Cortex of kidney (tissue), 1 donor: ENCODE measurements at places on chromosomes 1 and 21.

GRCh38 chr1:102045752-102046151 lies 49.0 kb upstream of the OLFM3 start:
- no peak for DNase-seq

- DNase-seq: no peak
Observed at GRCh38 chr1:227447531-227447990, 115.8 kb upstream of the ZNF678 start.

DNA sequence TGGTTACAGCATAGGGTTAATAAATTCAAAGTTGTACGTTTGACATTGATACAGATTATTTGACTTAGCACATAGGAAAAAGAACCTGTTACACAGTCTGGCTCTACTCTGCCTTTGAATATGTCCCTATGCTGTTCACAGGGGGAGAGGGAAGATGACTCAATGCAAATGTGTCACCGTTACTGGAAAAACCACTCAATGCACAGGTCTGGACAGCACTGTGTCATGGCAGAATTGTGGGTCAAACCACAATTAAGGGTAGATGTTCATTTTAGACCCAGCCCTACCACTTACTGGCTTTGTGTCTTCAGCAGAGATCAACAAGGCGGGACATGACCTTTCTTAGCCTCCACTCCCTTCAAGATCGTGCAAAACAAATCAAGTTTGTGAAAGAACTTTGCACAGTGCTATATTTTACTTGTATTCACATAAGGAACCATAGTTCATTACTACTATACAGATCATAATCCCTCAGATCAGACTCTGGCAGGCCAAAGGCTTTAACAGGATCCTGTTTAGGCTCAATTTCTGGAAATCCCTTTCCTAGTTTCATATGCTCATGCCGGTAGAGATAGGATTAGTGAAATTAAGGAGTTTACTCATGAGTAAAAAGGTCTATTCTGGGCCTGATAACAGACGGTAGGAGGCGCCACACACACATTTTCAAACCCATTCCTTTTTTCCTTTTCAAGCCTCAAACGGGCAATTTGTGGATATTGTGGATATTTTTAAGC lies 22.1 kb downstream of the EIF2D start:
- DNase-seq: no peak

- no peak for DNase-seq
Observed at GRCh38 chr1:154756793-154757548, 113.1 kb downstream of the KCNN3 start.

- no peak for DNase-seq
Observed at GRCh38 chr1:23574265-23574754, 15.0 kb upstream of the ID3 start.

DNA sequence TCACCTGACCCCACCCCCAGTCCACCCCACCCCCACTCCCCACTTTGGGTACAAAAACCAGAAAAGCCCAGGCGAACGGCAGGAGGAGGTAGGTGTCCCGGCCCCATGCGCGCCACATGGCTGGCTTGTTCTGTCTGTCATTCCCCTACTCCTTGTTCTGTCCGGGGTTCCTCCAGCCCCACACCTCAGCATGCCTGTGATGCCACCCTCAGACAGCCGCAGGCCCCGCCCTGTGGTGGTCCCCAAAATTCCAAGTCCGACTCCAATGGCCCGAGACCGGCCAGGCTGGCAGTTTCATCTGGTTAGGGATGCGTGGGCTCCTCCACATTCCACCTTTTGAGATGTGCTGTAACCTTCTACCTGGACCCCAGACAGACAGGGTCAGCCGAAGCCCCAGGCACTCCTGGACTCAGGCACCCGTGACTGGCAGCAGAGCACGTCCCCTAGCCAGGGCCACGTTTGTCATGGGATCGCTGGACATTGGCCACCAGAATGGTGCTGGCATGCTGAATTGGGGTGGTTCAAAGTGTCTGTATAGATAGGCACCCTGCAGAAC lies 94.4 kb downstream of the WDR4 start:
- DNase-seq: no peak

GRCh38 chr1:159763686-159764085 lies 17.1 kb upstream of the DUSP23 start:
- DNase-seq: no peak

DNA sequence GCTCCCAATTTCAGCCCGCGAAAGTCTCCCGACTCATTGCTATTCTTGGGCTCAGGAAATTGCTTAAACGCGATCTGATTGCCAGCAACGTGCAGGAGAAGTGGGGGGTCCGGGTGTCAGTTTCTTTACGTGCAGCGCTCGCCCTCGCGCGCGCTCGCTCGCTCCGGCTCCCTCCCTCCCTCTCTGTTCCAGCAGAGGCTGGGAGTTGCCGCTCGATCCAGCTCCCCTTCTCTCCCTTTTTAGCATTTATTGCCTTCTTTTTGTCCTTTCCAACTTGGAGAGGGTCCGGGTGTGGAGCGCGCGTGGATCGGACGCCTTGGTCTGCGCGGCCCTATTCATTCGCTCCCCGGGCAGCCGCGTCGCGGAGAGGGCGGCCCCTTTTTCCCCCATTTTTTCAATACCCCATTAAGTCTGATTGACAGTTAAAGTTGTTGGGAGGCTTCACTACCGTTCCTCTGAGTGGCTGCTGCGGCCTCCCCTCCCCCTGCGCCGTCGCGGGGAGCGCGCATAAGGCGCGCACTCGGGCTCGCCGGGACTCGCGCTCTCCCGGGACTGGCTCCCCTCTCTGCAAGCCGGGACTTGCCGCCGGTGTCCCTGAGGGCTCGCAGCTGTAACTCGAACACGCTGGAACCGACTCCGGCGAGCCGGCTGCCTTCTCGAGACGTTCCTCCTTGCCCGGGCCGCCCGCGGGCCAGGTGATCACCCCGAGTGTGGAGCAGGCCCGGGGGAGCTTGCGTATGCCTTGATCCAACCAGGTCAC lies at the start of gene DHRS3:
Gene DHRS3 (minus strand): TSS at position 310 of the 760 bp plus-strand sequence. CDS start 862 bp downstream, outside the sequence.
- no peak for DNase-seq

DNA sequence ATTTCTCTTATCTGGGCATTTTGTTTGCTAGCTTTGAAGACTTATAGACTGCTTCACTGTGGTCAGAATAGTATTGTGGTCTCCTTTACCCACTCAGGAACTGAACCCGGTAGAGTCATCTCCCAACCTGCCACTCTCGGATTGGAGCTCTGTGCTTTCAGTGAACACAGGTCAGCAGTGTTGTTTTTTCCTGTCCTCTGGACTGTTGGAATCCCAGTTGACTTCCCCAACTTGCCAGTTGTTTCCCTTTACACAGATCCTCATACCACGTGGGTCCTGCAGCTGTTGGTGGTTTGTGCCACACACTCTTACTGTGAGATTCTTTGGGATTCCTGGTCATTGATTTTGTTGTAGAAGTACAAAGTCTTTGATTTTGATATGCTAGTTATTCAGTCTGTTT lies 214.1 kb downstream of the DYRK1A start:
- no peak for DNase-seq

DNA sequence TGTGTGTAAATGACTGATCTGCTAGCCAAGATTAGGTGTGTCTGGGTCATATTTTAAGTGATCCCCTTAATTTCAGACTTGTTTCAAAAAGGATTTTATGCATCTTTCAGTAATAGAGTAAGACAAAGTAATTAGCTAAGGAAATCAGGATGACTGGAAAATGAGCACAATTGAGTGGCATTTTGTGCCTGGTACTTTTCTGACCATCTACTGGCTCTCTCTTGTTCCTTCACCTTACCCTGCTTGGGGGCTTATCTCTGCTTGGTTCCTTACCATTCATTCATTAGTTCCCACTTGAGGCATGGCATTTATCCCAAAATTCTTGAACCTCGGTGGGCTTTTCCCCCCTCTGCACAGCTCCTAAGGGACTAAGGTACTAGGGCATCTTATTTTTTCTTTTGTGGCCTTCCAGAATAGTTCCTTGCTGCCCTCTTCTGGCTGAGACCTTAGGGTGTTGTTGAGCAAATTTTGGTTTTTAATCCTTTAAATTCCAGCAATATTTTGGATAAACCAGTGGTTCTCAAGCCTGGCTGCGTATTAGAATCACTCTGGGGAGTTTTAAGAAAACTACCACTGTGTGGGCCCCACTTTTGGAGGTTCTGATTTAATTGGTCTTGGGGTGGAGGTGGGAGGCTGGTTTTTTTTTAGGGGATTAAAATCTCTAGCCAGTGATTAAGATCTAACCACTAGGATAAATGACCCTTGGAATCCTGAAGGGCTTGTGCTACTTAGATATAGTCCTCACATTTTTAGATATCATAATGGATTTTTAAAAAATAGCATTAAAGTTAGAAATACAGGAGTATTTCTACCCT lies 50.8 kb downstream of the HS2ST1 start:
- DNase-seq: no peak

DNA sequence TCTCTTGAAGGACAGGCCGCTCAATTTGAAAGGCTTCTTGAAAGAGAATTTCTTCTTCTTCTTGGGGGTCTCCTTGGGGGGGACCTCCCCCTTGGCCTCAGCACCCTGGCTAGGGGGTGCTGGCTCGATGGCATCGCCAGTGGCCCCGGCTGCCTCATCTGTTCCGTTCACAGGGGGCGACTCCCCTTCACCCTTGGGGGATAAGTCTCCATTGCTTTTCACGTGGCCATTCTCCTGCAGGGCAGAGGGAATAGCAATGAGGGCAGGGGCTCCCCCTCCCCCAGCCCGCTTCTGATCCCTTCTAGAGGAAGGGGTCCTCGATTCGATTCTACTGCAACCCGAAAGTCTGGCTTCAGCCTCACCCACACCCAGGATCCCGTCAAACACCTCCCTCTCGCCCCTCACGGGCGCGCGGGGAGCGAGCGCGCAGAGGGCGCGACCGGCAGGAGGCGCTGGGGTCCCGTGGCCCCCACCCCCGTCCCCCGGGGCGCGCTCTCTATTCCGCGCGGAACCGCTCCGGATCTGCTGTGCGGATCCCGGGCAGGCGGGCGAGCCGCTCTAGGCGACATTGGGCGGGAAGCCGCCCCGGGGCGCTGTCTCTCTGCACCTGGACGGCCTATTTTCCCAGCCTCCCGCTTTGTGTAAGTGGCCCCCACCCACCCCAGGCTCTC lies 1.0 kb downstream of the MARCKSL1 start:
- no peak for DNase-seq

GRCh38 chr1:54569339-54569738 lies 21.3 kb downstream of the ACOT11 start:
- no peak for DNase-seq

GRCh38 chr1:15225461-15225860 lies 21.6 kb upstream of the FHAD1 start:
- DNase-seq: no peak

DNA sequence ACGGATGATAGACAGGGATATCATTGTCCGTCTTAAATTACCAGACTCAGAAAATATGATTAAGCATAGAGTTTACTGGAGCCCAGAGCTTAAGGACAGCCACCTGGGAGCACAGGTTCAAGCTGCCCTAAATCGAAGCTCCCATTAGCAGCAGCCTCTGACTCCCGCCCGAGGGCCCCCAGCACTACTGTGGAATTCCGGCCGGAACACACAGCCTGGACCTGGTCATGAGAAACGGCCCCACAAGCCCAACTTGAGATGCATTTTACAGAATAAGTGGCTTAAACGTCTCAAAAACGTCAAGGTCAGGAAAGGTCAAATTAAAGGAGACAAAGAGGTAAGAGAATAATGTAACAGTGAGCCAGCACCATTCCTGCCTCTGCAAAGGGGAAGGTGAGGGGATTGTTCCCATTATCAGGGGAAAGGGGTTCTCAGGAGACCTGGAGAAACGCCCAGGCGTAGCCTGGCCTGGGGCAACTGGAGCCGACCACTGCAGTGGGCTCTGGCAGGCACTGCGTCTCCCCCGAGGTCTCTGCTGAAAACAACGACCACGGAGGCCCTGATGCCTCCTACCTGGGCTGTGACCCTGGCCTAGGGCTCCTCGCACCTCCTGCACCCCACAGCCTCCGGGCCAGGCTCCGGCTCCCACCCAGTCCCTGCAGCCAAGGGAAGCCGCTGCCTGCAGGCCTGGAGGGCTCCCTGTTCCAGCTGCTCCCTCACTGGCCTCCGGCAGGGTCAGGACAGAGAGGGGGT lies 11.5 kb upstream of the COL6A1 start:
- no peak for DNase-seq

DNA sequence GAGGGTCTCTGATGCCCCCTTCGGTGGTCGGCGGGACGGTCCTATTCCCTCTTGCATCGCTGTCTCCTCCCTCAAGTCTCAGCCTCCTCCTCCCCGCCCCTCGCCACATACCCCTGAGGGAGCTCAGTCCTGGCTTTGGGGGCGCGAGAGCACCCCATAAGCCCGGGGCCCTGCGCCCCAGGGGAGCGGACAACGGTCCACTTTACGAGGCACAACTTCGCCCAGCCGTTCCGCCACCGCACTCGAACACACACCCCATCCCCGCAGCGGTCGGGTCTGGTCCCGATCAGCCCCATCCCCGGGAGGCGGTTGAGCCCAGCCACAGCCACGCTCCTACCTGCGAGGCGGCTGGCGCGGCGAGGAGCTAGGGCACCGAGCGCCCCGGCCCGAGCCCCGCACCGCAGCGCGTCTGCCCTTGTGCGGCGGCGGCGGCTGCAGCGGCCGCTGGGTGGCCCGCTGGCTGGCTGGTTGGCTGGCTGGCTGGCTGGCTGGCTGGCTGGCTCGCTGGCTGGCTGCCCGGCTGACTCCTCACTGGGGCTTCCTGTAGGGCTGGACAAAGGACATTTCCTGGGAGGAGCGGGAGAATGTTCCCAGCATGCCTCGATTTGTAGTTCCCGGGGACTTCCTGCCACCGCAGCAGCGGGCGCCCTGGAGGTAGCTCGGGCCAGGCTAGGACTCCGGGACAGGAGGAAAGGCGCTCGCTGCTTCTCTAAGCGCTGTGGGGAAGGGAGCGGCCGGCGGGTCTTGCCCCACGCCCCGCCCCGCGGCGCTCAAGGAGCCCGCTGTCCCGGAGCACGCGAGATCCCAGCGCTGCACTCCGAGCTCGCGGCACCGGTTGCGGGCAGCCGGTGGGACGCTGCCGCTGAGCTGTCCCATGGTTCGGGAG lies at the start of gene ZNF697:
Gene ZNF697 (minus strand): TSS at position 533 of the 886 bp plus-strand sequence. CDS start 22,166 bp downstream, outside the sequence.
- DNase-seq: no peak

- no peak for DNase-seq
Observed at GRCh38 chr1:162081316-162081715, 11.8 kb downstream of the NOS1AP start.

DNA sequence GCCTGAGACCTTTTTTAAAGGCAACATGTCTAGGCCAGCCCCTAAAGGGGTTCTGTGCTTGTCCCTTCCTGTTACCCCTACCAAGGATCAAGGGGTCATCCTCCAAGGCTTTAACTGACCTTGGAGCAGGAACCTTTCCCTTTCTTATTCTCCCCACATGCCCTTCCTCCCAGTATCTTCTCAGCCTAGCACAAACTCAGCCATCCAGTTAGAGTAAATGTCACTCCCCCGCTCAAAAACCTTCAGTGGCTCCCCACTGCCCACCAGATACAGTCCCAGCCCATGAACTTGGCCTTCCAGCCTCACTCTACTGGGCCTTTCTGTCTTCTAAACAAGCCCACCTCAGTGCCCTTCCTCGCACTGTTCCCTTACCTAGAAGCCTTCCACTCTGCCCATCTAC lies 8.8 kb downstream of the C1QB start:
- DNase-seq: no peak

GRCh38 chr1:19360016-19360415 lies 47.9 kb downstream of the SLC66A1 start:
- no peak for DNase-seq
